Pulmonary artery endothelial cell (primary cell): ENCODE measurements at places on chromosomes 7 and 10. TPM values are rescaled to one million over a fixed set of nuclear protein-coding genes. Genes with fewer than 3 reads are reported as not detected.

- DNase-seq = no peak
These were observed 16.9 kb downstream of the KCNMA1 start for GRCh38 chr10:77620731-77621130.

DNA sequence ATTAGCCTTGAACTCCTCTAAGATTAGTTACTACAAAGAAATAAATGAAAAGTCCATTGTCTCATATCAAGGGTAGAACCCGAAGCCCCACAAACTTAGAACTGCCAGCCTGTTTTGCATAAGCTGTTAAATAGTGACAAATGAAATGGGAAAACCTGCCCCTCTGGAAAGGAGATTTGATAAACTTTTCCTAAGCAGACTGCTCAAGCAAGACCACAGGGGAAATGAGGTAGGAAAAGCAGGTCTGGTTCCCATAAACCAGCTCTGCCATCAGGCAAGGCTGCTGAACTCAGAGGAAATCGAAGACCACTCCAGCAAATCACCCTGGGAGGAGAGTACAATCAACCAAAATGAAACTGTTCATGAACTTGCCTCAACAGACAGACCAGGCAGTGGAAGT lies 181.5 kb upstream of the AOAH start:
- no peak for DNase-seq

DNA sequence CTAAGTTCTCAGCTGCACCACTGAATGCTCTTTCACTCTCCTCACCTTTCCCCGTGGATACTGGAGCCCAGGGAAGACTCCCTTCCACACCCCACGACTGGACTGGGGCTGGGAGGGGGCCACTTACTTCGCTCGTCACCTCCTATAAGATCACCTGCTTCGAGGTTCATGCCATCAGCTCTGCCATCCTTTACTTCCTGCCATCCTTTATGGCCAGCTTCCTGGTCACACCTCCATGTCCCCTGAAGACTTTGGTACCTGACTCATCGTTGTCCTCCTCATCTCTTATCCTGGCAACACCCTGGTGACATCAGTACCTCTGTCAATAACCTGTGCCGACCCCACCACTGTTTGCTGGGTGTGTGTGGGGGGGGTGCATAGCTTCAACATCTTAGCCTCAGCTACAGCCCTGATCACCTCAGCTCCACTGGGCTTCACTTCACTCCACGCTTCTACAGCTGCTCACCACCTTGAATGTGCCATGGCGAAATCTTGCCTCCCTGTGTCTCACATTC lies 8.7 kb upstream of the VDAC2 start:
- no peak for DNase-seq

- DNase-seq = no peak
These were observed 488.4 kb downstream of the ACTR3B start for GRCh38 chr7:153247926-153248325.

Gene HYAL4
- total RNA-seq = 0.20 TPM in 1 of 2 replicates, not detected in the other

Gene GPER1
- total RNA-seq = 0.46 and 2.0 TPM in 2 replicates

Gene ZNF746
- 16.7 and 17.9 TPM in 2 replicates for total RNA-seq

DNA sequence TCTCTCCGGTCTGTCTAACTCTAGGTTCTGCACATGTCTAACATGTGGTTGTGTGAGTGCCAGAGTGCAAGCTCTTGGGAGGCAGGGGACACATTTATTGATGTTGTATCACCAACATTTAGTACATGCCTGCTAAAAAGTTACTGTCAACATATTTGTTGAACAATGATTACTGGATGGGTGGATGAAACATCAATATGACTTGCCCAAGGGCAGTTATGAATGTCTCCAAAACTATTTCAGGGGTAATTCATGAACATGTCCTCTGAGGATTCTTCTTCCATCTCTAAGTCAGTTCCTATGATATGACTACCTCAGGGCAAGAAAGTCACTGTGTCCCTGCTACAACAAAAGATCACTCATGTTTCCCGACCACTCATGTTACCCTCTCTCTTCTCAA lies 91.3 kb upstream of the STEAP1B start:
- DNase-seq = no peak

- no peak for DNase-seq
These were observed 29.3 kb upstream of the TTYH3 start for GRCh38 chr7:2602406-2603043.

Gene PTF1A
- not detected in 2 replicates for total RNA-seq

GRCh38 chr7:139776486-139777132 lies 1.2 kb downstream of the HIPK2 start:
- peak; percentile 3 for DNase-seq

Gene TEX47
- not detected in 2 replicates for total RNA-seq

Gene EGR2
- total RNA-seq = 0.04 and 0.07 TPM in 2 replicates

Gene UCN3
- total RNA-seq = not detected in 2 replicates

- no peak for DNase-seq
These were observed 6.4 kb upstream of the SOSTDC1 start for GRCh38 chr7:16471933-16472332.

Gene GNB2
- total RNA-seq = 90.3 and 115 TPM in 2 replicates

- DNase-seq = peak; percentile 10
These were observed 338.0 kb upstream of the MKI67 start for GRCh38 chr10:128463991-128464760.

Gene TMEM213
- total RNA-seq = not detected in 2 replicates

DNA sequence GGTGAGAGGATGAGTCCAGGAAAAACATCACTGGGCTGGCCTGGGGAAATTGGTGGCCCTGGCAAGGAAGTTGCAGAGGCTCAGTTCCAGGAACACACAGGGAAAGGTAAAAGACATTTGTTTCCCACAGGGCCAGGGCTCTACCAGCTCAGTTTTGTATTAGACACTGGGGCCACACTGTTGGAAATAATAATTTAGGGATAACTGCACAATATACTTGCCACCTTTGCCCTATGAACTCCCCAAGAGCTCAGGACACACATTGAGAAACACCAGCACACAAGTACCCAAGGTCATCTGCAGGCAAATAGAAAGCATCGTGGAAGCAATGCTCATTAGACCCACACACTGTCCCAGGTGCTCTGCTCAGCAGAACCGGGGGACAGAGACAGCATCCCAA lies 617.6 kb downstream of the PTPRN2 start:
- DNase-seq = no peak

DNA sequence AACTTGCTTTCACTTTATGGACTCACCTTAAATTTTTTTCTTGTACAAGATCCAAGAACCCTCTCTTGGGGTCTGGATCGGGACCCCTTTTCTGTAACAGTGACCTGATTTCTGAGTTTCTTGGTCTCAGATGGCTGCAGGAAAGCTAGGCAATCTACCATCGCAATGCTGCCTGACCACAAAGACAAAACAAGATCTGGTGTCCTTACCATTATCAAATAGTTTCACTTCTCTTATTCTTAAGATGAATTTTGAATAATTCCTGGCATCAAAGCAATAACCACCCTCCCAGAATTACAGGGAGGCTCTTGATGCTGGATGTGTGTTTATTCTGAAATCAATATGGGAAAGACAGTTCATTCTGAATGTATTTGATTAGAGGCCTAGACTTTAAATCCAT lies 77.4 kb upstream of the FRMD4A start:
- no peak for DNase-seq

Gene AMPH
- 0.04 and 0.07 TPM in 2 replicates for total RNA-seq

DNA sequence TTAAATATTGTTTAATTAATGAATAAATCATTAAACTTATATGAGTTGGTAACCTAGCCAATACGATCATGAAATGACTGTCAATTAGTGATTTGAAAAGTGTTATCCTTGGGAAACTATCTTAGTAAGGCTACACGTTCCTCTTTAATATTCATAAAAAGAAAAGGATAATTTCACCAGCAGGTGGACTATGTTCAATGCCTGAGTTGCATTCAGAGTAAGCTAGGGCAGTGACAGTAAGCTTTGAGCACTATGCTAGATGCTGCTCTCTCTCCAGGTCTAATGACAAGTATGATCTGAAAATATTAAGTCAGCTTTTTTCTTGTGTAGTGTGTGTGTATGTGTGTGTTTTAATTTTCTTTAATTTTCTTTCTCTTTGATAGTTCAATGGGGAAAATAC lies 486.3 kb upstream of the PCDH15 start:
- DNase-seq = no peak

DNA sequence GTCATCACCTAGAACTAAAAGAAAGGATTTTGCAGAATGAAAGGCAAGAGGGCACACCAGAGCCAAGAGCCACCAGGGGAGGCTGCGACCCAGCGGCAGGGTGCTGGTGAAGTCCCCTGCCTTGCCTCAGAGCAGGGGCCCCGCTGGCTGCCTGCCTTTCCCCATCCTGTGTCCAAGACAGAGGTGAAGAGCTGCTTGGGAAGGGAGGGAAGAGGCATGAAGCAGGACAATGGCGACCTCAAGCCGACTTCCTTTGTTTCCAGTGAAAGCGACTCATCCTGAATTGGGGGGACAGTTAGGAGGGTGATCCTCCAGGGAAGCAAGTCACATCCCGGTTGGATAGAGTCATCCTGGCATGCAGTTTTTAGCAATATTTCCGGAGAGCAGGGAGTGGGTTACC lies 255.5 kb upstream of the YAE1 start:
- DNase-seq = no peak

Gene KCNH2
- 0.07 TPM in 1 of 2 replicates, not detected in the other for total RNA-seq

DNA sequence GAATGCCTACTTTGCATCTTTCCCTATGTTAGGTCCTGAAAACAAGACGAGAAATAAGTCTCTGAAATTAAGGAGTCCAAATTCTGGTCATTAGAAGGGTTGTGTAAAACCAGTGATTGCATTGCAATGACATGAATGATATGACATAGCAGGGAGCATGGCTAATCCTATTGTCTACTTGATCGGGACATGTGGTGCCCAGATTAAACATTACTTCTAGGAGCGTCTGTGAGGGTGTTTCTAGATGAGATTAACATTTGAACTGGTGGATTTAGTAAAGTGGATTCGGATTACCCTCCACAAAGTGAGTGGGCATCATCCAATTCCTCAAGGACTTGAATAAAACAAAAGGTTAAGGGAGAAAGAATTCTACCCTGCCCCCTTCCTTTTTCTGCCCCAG lies 434.9 kb upstream of the KLF6 start:
- DNase-seq = no peak

DNA sequence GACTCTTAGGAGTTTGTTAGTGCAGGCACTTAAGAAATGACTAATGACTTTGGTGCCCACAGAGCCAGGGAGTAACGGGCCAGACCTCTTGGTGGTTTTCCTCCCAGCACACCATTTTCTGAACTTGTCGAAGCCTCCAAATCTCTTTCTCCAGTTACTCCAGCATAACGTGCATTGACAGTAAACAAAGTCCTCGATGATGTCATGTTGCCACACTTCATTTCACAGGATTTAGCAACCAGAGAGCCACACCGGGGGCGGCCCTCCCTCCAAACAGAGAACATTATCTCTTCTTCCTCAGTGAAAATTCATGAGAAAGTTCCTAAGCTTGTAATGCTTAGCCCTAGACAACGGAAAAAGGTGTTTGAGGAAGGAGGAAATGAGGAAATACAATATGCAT lies 4.0 kb upstream of the SVOPL start:
- no peak for DNase-seq

Gene AQP1
- 3.4 and 6.4 TPM in 2 replicates for total RNA-seq

Gene TRIP6
- total RNA-seq = 61.0 and 71.8 TPM in 2 replicates

DNA sequence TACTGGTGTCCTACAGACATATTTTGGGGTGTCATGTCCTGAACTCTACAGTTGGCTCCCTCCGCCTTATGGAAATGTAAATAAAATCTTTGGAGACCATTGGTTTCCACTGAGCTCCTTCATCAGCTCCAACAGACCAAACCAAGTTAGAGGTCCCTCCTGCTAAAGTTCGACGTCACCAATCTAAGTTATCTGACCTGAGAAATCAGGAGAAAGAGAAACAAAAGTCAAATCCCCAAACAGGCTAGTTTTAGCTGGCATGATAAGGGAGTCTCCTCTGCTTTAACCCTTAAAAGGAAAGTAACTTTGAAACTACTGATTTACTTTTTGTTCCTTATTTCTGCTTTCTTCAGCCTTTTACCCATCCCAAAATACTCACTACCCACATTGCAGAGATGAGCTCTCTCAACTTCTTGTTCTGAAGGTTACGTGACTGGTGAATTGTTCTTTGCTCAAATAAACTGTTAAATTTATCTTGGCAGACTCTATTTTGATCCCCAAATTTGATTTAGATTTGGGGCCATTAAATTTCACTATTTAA lies 39.9 kb downstream of the AVL9 start:
- DNase-seq = no peak

GRCh38 chr10:50373821-50374501 lies 122.6 kb upstream of the ASAH2 start:
- no peak for DNase-seq

GRCh38 chr10:48282829-48283228 lies 8.3 kb upstream of the FRMPD2 start:
- DNase-seq = no peak

- DNase-seq = no peak
These were observed 196.0 kb upstream of the FZD1 start for GRCh38 chr7:91068136-91068795.

DNA sequence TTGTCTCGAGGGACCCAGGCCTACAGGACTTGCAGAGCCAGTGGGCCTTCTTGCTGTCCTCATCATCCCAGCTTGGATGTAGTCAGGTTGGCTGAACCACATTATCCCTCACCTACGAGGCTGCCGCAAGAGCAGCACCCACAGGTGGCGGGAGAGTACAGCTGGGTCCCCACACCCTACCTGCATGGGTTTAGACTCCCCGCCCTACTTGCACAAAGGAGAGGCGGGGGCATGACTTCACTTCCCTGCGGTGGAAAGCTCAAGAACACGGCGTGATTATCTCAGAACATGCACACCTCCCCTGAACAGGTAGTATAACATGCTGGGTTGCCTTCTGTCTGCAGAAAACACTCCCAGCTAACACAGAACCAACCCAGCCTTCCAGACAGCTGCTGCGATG lies 57.5 kb downstream of the CTBP2 start:
- DNase-seq = no peak

- no peak for DNase-seq
These were observed 496.3 kb upstream of the KLF6 start for GRCh38 chr10:4281190-4281825.

GRCh38 chr7:158072991-158073730 lies 514.5 kb downstream of the PTPRN2 start:
- no peak for DNase-seq

GRCh38 chr7:132991615-132992587 lies 90.0 kb downstream of the CHCHD3 start:
- DNase-seq = no peak

DNA sequence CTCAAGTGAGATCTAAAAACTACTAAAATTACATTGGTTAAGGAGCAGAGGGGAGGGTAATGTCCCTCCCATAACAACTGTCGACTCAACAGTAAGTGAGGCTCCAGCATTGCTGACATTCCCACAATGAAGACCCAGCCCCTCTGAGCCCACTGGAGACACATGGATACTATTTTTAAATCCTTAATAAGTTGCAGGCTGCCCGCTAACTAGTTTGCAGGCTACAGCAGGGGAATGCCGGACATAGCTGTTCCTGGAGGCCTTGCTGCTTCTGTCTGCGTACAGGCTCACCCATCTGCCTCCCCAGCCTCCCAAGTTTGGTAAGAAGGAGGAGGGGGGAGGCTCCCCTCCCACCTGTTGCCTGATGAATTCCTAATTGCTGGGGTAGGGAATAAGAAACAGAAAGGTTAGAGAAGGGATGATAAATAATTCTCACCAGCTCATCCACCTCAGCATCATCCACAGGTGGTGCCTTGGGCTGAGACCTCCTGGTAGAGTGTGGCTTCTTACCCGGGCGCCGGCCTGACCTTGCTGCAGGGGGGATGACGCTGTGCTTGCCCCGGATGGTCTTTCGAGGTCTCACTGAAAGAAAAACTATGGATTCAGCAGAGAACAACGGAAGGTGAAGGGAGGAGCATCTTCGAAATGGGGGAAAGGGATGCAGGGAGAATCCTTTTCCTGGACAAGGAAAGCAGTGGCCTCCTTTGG lies 10.1 kb downstream of the FZD9 start:
- DNase-seq = no peak
